Ascending aorta (tissue), 2 donors: ENCODE measurements at places on chromosomes 13 and 19.

DNA sequence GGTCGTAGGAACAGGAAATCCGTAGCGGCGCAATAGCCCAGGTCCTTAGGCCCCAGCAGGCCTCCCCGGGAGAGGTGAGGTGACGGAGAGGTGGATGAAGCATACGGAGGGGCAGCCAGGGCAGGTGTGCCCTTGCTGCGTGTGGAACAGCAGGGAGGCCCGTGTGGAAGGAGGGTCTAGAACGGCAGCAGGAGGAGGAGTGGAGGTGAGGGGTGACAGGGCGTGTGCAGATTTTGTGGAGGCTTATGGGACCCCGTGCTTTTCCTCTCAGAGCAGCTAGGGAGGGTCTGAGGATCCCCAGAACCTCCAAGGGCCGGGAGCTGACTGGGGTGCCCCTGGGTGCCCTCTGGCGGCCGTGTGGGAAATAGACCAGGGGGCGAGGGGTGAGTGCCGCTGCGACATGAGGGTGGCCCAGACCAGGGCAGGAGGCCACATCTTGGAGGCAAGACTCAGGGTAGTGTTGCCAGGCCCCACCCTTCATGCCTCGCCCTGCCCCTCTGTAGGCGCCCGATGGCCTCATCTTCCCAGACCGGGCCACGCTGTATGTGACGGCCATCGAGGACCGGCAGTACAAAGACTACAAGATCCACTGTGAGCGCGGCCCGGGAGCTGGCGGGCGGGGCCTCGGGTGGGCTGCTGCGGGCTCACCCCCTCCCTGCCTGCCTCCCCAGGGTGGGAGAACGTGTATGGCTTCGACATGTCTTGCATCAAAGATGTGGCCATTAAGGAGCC is 5.0 kb upstream of the ADM5 start:
- no peak for DNase-seq

DNA sequence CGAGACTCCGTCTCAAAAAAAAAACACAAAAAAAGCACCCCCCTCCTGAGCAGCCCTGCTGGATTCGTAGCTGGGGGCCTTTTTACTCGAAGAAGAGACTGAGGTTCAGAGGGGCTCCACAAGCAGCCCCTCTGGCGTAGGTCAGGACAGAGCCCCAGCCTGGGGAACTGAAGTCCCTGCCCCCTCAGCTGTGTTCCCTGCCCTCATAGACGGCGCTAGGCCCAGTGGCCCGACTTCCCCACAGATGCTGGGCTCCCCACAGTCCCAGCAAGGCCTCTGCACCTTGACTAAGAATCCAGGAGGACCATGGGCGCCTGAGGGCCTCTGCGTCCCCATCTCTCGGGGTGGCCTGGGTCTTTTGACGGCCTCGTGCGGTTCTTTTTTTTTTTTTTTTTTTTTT is 1.1 kb upstream of the MISP start:
- no peak for DNase-seq

GRCh38 chr13:41608111-41608838 is 150.9 kb downstream of the RGCC start:
- no peak for DNase-seq

DNA sequence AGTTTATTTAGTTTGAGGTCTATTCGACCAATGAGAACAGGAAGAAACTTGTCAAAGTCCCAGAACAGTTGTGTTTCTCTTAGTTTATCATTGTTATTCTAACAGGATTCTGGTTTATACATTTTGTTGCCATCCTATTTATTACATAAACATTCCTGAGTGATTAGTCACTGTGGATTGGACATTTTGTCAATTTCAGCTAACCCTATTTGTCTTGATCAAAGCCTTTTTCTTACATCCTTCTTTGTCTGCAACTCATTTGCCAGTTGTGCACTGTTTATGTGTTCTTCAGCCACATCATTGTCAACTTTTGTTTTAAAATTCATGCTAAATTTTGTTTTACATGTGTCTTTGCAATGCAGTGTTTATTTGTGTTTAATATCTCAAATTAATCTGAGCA is 886.0 kb upstream of the SLC10A2 start:
- DNase-seq, result no peak

- DNase-seq, result no peak
These were observed 11.6 kb downstream of the GJB2 start for GRCh38 chr13:20181188-20181587.
